ENCODE measurements at places on chromosomes 1 and 21. TPM values are rescaled to one million over a fixed set of nuclear protein-coding genes. Genes with fewer than 3 reads are reported as not detected.

DNA sequence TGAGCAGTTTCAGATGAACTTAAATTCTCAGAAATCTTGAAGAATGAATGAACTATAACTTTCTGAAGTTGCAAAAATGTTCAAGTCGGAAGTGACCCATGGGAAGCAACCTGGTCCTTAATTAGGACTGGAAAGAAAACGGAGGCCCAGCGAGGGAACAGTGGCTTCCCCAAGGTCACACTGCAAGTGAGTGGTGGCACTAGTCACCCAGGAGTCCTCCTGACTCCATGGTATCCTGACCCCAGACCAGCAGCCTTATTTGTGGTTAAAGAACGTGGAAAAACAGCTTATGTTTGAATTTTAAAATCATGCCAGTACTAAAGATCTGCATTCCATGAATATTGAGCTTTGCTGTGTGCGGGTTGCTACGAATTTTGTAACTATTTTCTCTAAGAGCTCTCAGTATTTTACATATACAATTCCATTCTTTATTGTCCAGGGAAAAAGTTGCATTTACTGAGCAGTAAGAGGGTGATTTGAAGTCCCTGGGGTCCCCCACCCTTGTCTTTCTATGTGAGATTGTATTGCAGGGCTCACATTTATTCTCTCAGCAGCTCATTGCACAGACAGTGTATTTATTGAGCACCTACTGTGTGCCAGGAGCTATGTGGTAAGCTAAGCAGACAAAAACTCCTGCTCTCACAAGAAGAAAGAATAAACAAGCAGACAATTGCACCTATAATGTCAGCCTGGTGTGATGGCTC, 61.6 kb upstream of the ATP5PO start:
- DNase-seq = no peak

GRCh38 chr21:32698971-32699693, 28.7 kb downstream of the SYNJ1 start:
- DNase-seq = no peak

DNA sequence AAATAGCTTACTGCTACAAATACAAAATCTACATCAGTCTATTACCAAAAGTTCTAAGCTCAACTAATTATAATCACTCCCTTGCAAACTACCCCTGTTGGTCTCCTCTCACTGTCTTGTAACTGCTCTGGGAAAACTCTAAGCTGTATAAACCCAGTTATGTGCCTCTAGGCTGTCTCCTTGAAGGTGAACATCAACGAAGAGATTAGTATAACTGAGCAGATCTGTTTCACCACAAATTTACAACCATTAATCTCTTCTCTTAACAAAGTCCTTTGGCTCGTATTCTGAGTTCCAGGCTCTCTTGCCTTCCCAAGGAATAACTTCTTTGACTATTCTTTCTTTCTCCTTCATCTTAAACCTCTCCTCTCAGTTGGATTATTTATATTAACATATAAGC, 84.4 kb upstream of the PRMT6 start:
- DNase-seq = no peak

DNA sequence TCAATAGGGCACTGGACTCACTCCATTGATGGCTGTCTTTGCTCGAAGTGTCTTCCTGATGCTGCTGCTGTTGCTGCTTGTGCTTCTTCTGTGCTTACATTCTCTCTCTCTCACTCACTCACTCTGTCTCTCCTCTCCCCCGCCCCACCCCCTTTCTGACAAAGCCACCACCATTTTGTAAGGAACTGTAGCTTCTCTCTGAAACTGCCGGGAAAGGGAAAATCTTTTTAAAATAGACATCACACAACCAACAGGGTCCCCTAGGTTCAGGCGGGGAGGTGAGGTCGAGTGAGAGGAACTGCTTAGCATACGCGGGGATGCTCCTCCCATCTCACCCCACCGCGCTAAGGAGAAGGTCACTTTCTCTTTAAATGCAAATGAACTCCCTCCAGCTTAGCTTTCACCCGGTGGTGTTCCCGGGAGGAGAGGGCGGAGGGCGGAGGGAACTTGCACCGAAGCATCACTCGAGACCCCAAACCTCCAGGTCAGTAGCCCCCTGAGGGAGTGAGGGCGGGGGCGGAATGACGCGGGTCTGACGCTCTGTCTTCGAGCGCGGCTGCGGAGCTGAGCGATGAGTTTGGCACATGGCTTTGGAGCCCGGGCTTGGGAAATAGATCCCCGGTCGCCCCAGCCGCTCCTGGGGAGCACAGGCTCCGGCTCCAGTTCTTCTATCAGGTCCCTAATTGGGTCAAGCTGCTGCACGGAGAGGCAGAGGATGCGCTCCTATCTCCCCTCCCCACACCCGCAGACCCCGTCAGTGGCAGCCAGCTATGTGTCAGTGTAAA, at the start of gene CCDC28B:
TSS of gene CCDC28B (plus strand) at position 370 of the 785 bp plus-strand sequence. CDS start 1,341 bp downstream, outside the sequence.
- peak; percentile 68 for DNase-seq

DNA sequence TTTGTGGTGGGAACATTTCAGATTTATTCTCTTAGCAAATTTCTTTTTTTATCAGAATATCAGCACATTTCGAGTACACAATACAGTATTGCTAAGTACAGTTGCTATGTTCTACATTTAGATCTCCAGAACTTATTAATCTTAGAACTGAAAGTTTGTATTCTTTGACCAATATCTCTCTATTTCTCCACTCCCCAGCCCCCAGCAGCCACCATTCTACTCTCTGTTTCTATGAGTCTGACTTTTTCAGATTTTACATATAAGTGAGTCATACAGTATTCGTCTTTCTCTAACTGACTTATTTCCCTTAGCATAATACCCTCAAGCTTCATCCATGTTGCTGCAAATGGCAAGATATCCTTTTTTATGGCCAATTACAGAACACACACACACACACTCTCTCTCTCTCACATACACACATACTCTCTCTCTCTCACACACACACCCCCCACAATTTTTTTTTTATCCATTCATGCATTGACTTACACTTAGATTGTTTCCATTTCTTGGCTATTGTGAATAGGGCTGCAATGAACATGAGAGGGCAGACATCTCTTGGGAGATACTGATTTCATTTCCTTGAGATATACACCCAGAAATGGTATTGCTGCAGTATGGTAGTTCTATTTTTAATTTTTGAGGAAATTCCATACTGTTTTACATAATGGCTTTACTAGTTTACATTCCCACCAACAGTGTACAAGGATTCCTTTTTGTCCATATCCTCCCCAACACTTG, 15.7 kb downstream of the RPTN start:
- DNase-seq = no peak

GRCh38 chr21:33531007-33531406, 10.9 kb downstream of the GART start:
- no peak for DNase-seq

Gene KIRREL1
- not detected for total RNA-seq

GRCh38 chr1:108114033-108114599, 86.0 kb downstream of the SLC25A24 start:
- DNase-seq = no peak

GRCh38 chr1:72485801-72486200, 203.5 kb upstream of the NEGR1 start:
- DNase-seq = no peak

Gene PEAR1
- total RNA-seq = not detected

- no peak for DNase-seq
Measured at GRCh38 chr1:236275586-236275985, 6.2 kb downstream of the ERO1B start.

DNA sequence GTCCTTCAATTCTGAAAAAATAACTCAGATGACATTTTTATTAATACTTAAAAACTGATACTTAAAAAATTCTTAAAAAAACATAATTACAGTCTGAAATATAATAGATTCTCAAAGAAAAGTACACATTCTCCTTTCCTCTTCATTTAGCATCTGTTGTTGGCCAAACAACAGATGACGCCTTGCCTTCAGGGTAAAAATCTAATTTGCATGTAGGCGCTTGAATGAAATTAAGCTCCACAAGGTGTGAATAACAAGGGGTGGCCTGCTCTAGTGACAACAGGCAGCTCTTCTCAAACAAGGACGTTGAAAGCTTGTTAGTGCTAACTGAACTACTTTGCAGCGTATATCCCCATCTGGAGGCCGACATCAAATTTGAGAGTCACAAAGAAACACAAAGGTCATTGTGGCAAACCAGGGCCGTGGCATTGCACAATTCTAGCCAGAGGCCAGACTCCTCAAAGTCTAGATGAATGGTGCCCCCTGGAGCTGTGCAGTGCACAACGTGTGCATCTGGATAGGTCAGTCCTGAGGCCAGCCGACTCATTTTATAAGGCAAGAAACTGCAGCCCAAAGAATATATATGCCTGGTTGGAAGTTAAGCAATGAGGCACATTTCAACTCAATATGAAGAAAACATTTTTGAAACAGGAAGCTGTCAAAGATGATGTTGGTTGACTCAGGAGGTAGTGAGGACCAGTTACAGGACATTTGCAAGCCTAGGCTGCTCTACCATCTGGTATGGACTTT, 459.2 kb upstream of the RUNX1 start:
- no peak for DNase-seq

Gene GSTM5
- not detected for total RNA-seq

- DNase-seq = no peak
Measured at GRCh38 chr21:28541371-28542112, 451.1 kb downstream of the LTN1 start.

Gene FCGR2B
- 3.5 TPM for total RNA-seq

Gene RPS27
- total RNA-seq = 5,101 TPM

- DNase-seq = no peak
Measured at GRCh38 chr1:63802109-63802508, 28.3 kb downstream of the ROR1 start.

- no peak for DNase-seq
Measured at GRCh38 chr1:151943591-151943990, 34.3 kb upstream of the THEM4 start.

DNA sequence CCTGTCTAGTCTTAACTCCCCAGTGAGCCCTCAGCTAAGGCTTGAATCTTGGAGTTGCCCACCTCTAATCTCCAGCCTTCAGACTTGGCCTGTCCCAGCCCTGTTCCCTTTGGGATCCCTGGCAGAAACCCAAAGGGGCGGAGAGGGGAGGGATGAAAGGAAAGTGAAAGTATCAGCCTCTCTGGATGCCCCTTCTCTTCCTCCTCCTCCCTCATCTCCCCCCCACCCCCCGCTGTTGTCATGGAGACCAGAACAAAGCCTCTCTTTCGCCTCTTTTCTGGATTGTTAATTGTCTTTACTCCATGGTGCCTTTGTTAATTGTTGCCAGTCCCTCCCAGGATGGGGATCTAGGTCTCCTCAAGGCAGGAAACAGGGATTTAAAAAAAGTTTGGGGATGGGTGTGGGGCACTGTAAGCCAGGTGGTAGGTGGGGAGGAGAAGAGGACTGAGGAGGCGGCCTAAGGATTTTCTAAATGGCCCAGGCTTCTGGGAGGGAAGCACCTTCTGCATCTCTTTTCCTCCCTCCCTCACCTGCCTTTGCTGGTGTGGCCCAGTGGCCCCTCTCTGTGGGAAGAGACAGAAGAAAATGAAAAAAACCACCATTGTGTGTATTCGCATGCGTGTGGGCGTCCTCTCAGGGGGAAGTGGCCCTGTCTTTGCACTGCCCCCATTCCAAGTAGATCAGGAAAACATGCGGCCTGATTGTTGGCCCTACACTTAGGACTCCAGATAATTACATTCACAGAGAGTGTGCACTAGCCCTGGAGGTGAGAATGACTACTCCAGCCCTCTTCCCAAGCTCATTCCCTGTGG, 7.5 kb upstream of the SOX13 start:
- no peak for DNase-seq

Gene PROK1
- total RNA-seq = not detected

GRCh38 chr1:25006770-25007169, 76.7 kb upstream of the RUNX3 start:
- no peak for DNase-seq

Gene OR2L13
- total RNA-seq = not detected

Gene RNPC3
- 80.0 TPM for total RNA-seq

Gene RNU1-3
- total RNA-seq = 3,449 TPM

DNA sequence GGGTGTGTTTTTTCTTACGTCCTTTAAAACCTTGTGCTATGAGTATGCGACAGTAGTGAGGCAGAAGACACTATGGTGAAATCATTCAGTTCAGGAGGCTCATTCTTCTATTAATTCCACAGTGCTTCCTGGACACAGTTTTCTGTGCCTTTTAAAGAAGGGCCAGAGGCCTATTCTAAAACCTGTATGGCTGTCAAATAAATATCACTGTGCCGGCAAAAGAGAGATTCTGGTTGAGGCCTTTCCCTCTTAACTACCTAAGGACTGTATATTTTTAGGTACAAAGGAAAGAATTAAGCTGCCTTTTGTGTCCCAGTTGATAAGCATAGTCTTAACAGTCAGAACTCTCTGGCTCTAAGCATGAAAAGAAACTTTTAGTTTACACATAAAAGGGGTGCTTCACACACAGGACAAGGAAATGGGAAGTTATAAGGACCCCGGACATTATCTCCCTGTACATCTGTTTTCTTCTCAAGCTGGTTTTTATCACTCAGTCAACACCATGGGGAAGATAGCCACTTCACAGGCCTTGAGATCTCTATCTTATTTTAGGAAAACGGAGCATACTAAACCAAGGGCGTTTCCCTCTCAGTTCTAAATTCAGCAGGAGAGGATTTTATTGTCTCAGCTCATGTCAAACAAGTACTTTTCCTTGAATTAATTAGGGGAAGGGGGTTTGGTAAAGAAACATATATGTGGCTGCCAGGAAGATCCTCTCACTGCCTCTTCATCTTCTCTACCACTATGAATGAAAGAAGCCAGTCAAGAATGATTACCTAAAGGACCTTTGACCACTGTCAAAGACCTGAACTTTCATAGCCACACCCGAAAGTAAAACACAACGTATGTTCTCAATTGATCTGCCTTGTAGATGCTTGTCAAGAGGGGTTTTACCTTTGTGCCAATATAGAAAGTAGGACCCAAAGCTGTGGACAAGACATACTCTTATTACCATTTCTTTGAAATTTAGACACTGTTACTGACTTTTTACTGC, 71.4 kb upstream of the HSPA13 start:
- DNase-seq = no peak

GRCh38 chr1:229132706-229133105, 138.2 kb upstream of the RAB4A start:
- DNase-seq = no peak

GRCh38 chr1:71634159-71634558, 553.3 kb upstream of the ZRANB2 start:
- DNase-seq = no peak

DNA sequence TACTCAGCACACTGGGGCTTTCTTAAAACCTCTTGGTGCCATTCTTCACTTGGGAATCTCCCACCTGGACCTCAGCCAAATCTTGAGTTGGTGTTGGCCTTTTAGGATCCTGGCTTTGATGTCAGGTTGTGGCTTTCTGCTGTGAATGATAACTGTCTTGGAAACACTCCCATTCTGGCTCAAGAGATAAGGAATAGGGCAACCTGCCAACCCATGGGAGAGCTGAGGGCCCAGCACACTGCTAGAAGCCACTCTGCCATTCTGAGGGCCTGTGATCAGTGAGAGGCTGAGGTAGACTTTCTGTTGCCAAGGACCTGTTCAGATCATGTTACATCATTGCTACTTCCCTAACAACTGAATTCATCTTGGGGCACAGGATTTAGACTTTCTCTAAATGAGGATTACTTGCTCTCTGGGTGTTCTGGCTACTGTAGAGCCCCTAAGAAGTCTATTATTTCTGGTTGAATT, 45.8 kb downstream of the TTC39A start:
- DNase-seq = no peak

DNA sequence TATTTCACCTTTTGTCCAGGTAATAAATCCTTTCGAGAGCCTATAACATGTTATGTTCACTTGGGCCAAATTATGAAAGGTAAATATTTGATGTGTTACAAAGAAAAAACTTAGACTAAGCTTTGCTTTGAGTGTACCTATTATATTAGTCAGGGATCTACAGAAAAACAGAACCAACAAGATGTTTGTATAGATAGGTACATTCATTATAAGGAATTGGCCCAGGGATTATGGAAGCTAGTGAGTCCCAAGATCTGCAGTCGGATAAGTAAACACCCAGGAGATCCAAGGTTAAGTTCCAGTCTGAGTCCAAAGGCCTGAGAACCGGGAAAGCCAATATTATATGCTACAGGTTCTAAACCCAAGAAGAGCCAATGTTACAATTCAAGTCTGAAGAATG, 234.5 kb downstream of the NRIP1 start:
- no peak for DNase-seq
